ENCODE measurements at places on chromosomes 1 and 21.
A peak's percentile ranks its signal among the peaks of the same experiment; 100 is the strongest.

DNA sequence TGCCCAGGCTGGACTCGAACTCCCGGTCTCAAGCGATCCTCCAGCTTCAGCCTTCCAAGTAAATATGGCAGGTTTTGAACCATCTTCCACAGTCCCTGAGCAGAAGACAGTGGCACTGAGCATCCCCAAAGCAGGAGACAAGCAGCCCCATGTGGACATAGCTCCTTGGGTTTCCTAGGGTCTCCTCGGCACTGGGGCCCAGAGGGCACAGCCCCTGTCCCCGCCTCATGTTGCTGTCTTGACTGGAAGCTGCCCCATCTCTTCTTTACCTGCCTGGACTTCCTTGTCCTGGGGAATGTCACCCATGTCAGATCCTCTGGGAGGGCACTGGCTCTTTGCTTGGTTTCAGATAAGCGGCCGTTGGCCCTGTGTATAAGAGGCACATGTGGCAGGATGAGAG lies 263.7 kb upstream of the RAB4A start:
- no peak for DNase-seq

DNA sequence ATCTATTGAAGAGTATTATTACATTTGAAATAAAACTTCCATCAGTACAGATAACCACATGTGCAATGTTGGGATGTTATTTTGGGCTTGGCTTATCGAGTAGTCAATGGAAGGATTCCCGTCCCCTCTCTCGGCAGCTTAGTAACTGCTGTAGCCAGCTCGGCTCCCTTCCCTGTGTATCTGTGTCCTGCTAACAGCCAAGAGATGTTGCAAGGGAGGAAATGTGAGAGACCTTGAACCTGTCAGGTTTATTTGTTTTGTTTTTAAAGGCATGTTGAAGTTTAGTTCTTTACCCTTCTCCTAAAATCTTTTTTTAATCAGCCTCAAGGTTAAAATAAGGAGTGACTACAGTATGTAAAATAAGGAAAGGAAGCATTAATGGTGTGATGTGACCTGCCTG lies 13.6 kb upstream of the TARS2 start:
- no peak for DNase-seq

DNA sequence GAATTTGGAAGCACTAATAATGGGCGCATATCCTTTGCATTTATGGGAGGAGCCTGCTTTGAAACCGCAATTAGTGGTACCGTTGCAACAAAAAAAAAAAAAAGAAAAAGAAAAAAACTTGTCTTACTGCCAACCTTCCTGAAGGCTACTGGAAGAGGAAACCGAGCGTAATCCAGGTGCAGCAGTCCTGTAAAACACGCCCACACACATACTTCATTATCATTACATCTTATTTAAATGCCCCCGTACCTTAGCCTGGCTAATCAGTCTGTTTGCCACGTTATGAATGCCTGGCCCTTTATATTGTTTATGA lies 686 bp upstream of the ZNF281 start:
- no peak for DNase-seq

DNA sequence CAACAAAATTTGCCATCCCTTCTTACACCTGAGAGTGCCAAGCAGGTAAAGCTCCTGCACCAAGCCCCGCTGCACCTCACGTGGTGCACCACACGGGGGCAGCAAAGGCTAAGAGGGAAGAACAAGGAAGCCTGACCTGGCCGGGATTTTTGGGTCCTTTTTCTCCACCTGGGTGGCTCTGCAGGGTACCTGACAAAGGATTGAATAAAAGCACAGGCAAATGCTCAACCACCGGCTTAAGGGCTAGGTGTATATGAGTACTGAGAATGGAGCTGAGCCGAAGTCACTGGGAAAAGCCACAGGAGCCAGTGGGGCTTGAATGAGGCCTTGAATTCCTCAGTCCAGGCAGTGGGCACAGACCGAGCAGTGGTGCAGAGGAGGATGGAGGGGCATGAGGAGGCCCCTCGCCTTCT lies 36.4 kb downstream of the ZNF697 start:
- DNase-seq = peak; percentile 15

- DNase-seq = no peak
Measured at GRCh38 chr1:204072931-204073836, at the start of gene SOX13. Gene SOX13 (plus strand): TSS chr1:204073115. CDS start chr1:204112916, 39,801 bp downstream.

GRCh38 chr1:38941527-38942019 lies at the start of gene RHBDL2:
Gene RHBDL2 (minus strand): TSS chr1:38941830. CDS start chr1:38919212, 22,618 bp downstream.
- DNase-seq = no peak

GRCh38 chr1:177274687-177275211 lies 104.0 kb downstream of the BRINP2 start:
- DNase-seq = no peak

GRCh38 chr1:184563308-184563707 lies 176.5 kb downstream of the C1orf21 start:
- DNase-seq = no peak

DNA sequence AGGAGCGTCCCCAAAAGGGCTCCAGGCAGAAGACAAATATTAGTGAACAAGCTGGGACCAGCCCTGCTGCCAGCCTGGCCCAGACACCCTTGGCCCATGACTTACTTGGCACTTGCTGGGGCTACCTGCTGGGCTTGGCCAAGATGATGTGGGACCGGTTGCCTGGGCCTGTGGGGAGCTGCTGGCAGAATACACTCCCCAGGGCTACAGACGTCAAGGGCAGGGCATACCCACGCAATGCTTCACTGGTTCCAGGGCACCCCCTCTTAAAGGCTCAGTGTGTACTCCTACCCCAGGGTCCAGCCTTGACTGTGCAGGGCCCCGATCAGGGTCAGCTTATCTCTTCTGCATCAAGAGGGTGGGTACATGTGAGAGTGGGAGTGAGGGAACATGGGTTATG lies 106.5 kb upstream of the SLC2A1 start:
- DNase-seq = no peak

GRCh38 chr21:38459490-38459889 lies 38.8 kb downstream of the ERG start:
- no peak for DNase-seq

- DNase-seq = no peak
Measured at GRCh38 chr1:5973771-5974170, 18.5 kb downstream of the NPHP4 start.

GRCh38 chr1:17743925-17744324 lies 11.2 kb upstream of the ACTL8 start:
- no peak for DNase-seq

- DNase-seq = no peak
Measured at GRCh38 chr1:66413136-66413837, 120.7 kb upstream of the SGIP1 start.

DNA sequence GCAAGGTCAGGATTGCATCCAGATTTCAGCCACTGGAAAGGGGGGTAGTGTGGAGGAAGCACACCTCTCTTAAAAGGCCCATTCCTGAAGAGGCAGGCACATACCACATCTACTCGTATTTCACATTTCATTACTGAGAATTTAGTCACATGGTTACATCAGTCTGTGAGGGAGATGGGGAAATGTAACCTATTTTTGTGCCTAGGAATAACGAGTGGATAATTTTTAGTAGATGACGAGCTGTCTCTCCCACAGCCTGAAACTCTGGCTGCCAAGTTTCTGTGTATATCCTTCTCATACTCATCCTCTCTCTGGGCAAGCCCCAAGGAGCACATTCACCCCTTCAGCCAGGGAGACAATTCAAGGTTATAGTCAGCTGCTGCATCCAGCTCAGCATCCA lies 10.3 kb upstream of the C21orf91 start:
- no peak for DNase-seq

GRCh38 chr1:1079408-1080121 lies 5.5 kb upstream of the RNF223 start:
- DNase-seq = no peak

- DNase-seq = no peak
Measured at GRCh38 chr1:66375125-66375524, 158.8 kb upstream of the SGIP1 start.

DNA sequence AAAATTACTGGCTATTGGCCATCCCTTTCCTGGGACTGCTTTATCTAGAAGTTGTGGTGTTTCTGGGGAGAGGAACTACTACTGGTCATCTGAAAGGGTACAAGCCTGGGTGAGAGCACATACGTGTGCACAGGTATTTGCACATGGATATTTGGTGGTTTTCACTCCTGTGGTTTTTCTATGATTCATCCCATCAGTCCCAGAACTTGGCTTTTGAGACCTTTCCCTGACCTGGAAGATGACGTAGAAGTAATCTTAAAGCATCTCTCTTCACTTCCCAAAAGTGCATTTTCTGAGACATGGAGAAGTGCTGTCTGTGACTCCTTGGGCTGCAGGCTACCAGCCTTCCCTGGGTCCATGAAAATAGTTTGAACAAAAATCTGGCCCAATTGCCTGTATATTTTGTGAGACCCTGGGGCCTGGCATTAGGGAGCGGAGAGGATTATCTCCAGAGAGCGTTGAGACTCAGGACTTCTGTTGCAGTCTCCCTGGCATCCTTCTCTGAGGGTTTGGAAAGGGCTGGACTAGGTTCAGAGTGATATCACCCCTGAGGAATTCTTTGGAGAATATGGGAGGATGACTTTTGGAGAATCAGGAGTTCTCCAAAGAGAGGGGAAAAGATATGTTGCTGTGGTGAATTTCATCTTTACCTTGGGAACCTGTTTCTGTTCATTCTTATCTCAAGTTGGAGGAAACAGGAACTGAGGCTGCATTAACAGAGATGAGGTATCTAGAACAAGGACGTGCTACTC lies 130.8 kb downstream of the NOS1AP start:
- DNase-seq = no peak

DNA sequence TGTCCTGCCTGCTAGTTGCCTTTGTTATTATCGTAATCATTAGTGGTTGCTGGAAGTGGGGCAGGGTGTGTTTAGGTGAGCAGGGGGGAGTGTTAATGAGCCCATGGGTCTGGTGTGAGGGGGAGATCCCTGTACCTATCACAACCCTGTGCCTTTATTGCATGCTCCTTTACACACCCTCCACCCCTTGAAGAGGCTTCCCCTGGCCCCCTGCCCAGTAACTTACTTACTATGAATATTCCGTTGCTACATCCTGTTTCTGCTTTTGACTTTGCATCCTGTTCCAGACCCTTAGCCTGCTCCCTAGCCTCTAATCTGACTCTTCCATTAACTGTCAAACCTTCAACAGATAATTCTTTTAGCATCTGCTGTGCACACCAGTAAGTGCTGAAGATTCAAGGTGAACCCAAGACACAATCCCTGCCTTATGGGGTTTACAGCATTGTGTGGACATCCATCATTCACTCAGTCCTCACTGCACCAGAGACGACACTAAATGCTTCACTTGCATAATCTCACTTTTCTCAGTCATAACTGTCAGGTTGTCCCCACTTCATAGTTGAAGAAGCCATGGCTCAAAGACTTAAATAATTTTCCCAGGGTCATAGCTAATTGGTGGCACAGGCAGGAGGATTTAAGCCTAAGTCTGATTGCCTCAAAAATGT lies 47.9 kb downstream of the CDC7 start:
- no peak for DNase-seq

GRCh38 chr21:14567331-14568279 lies 21.5 kb upstream of the SAMSN1 start:
- DNase-seq = no peak

DNA sequence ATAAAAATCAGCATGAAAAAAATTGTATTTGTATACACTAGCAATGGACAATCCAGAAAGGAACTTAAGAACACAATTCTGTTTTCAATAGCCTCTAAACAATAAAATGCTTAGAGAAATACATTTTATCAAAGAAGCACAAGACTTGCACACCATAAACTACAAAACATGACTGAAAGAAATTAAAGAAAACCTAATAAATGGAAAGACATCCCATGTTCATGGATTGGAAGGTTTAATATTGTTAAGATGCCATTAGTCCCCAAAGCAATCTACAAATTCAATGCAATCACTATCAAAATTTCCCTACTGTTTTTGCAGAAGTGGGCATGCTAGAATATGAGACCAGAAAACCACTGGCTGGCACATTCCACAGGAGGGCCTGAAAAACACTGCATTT lies 49.4 kb downstream of the PRSS38 start:
- DNase-seq = no peak

GRCh38 chr1:35726450-35727433 lies 8.1 kb upstream of the C1orf216 start:
- peak; percentile 26 for DNase-seq

GRCh38 chr1:92951141-92951582 lies 10.1 kb downstream of the DIPK1A start:
- no peak for DNase-seq

- DNase-seq = no peak
Measured at GRCh38 chr1:86779308-86780191, 75.2 kb downstream of the SH3GLB1 start.

- DNase-seq = no peak
Measured at GRCh38 chr1:17095141-17095540, 24.1 kb downstream of the PADI2 start.

DNA sequence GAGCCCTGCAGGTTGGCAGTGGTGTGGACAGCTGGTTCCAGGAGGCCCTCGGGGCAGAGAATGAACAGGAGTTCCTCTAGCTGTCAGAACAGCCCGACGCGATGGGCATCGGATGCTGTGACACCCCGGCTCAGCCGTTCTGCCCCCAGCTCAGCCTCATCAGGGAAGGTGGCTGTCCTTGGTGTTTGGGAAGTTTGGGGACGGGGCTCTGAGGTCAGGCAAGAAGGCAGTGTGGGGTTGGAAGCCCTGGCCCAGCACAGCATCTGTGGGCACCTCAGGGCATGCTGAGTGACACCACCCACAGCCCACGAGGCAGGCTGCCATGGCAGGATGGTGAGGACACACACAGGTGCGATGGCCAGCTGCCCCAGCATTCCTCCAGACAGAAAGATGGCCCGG lies 40.9 kb upstream of the CCDC27 start:
- DNase-seq = no peak

GRCh38 chr21:14988760-14989159 lies 76.0 kb downstream of the NRIP1 start:
- no peak for DNase-seq

- DNase-seq = no peak
Measured at GRCh38 chr1:212484701-212485570, 52.2 kb downstream of the NENF start.

- no peak for DNase-seq
Measured at GRCh38 chr1:25106352-25106751, 126.0 kb downstream of the SYF2 start.

GRCh38 chr1:26965628-26966027 lies 5.4 kb upstream of the KDF1 start:
- DNase-seq = no peak

GRCh38 chr1:19596065-19596713 lies 47.9 kb upstream of the NBL1 start:
- no peak for DNase-seq

GRCh38 chr1:25810341-25811299 lies 9.1 kb upstream of the MTFR1L start:
- peak; percentile 72 for DNase-seq

GRCh38 chr21:31530897-31531705 lies 128.4 kb upstream of the SOD1 start:
- DNase-seq = no peak

- no peak for DNase-seq
Measured at GRCh38 chr1:24555591-24556413, at the start of gene NCMAP. Gene NCMAP (plus strand): TSS chr1:24556087. CDS start chr1:24595431, 39,344 bp downstream.

DNA sequence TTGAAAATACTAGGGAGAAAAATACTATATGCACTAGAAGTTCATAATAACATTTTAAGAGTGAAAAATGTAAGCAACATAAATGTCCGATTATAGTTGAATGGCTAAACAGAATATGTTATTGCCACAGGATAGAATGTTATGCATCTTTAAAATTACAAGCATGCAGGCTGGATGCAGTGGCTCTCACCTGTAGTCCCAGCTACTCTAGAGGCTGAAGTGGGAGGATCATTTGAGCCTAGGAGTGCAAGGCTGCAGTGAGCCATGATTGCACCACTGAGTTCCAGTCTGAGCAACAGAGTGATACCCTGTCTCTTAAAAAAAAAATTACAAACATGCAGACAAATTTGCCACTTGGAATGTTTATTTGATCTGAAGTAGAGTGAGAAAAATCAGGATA lies 3.0 kb upstream of the BATF3 start:
- no peak for DNase-seq

Measured in activated gamma-delta T cell treated with anti-CD3 and anti-CD28 coated beads, Interleukin-2, amount 50 U/mL, for 16 hours (primary cell).